Cardiac septum (tissue), 1 donor: ENCODE measurements at places on chromosomes 6 and 20. TPM values are rescaled to one million over a fixed set of nuclear protein-coding genes. Genes with fewer than 3 reads are reported as not detected.

DNA sequence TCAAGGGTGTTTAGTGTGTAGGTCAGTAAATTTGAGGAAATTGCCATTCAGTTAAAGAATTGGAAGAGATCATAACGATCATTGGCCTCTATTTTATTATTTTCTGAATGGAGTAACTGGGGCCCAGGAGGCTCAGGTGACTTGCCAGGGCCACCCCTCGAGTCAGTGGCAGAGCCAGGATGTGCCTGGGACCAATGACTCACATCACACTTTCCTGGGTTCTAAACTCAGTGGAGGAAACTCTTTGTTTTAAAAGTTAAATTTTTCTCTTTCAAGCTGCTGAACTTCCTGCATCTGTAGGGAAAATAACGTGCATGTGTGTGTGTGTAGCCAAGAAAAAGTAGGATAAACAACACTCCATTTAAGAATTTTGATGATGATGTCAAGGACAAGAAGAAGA is 135.5 kb downstream of the MYLK4 start:
- DNase-seq = no peak

DNA sequence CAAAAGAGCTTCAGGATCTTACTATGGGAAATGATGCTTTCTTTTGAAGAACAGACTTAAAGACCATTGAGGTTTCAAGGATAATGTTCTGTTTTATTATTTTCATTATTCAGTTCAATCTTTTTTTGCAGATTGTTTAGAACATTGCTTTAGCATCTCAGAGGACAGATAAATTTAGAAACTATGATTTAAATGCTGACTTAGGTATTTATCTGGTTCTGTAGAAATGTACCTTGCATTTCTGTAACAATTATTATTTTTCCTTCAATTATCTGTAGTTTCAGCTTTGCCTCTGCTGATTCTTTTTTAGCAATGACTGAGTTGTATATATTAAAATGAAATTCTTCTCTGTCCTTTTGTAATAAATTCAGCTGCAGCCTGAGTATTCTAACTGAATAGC is 205.4 kb upstream of the PCSK2 start:
- DNase-seq = no peak

DNA sequence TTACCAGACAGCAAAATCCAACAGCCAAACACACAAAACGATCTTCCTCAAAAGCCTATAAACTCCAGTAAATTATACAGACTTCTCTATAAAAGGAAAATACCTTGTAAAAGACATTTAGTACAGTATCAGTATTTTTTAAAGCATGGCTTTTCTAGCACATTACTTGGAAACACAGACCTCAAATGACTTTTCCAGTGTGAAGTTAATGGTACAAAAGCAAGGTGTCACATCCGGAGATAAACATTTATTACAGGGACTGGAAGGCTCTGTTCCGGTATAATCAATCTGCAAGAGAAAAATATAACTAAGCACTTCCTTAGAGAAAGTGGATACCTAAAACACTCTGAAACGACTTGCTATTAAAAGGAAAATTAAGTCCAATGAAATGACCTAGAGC is 17.1 kb downstream of the TMEM30A start:
- DNase-seq = no peak

DNA sequence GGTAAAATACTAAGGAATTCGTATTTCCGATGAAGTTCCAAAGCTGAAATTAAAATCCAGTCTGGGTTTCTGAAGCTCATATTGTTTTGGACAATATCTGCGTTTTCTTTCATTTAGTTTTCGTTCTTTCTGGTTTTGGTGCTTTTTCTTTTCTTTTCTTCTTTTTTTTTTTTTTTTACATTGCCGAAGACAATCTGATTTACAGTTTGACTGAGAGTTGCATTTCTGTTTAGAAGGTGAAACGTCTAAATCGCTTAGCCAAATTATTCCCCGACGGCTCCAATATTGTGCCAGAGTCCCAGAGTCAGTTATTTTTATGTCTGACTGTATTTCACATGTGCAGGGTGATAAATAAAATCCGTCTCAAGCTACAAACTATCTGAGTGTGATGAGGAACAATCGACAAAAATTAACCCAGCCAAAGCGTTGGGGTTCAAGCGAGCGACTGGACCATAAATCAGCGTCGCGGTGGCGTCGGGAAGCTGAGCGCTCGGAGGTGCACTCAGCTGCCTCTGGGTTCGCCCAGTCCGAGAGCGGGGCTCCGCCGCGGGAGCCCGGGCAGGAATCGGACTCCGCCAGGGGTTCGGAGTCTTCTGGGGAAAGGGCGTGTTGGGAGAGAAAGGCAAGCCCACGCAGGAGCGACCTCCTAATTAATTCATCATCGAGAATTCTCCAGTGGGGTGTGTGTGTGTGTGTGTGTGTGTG is 8.2 kb upstream of the TBX18 start:
- DNase-seq = no peak

DNA sequence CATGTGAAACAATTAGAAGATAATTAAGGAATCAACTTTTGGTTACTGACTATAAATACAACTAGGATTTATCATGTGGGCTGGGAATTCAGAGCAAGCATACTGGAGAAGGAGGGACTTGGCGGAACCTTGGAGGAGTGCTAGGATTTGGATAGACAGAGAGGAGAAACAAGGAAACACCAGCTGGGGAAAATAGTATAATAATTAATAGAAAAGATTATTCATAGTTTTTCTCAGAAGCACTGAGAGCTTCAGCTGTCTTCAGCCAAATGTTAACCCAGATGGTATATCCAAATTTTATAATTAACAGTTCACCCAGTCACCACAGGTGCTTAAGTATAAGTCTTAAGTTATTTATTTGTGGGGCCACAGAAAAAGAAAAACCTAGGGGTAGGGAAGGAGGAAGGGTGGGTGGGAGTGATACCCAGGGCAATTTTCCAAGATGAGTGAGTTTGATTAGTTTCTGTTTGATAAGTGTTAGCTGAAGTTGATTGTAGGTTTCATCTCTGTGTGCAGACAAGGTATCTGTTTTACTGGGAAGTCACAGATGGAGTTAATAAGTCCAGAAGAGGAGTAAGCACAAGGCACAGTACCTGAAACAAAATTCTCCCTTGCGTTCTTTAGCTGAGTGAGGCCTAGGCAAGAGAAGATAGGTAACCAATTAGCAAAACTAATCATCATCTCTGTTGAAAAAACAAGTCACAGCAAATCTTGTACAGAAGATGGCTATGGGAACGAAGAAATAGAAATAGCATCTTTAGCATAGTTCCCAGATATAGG is 175.5 kb downstream of the TFAP2B start:
- DNase-seq = no peak

GRCh38 chr6:163413345-163414116 is 987 bp upstream of the QKI start:
- peak; percentile 96 for DNase-seq

FKBP5 gene
- 29.7 TPM for total RNA-seq

BPIFA1 gene
- not detected for total RNA-seq

DNA sequence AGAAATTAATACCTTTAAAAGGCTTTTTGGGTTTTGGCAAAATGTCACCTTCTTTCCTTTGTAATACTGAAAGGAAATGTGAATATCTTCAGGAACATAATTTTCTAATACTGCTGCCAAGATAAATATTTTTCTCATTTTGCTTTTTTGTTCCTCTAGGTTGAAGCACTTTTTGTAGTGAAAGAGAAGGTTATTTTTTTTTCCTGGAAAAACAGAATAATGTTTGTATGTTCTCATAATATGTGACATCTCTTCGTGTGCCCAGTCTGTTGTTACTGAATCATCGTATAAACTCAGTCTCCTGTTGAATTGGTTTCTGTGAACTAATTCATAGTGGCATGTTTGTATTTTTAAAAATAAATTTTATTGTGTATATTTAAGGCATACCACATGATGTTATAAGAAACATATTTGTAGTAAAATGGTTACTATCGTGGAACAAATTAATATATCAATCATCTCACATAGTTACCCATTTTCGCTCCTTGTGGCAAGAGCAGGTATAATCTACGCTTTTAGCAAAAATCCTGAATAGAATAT is 74.4 kb downstream of the SH3BGRL2 start:
- no peak for DNase-seq

GRCh38 chr6:127717384-127717783 is 140.4 kb downstream of the C6orf58 start:
- no peak for DNase-seq

HLA-C gene
- total RNA-seq = 237 TPM
